ENCODE measurements at places on chromosomes 6 and 20. TPM values are rescaled to one million over a fixed set of nuclear protein-coding genes. Genes with fewer than 3 reads are reported as not detected.

SCRT2 gene
- 4.3 TPM for total RNA-seq

RIMS1 gene
- total RNA-seq: 56.7 TPM

SLC22A7 gene
- total RNA-seq: not detected

DOK5 gene
- total RNA-seq: 16.9 TPM

SAMD5 gene
- 23.1 TPM for total RNA-seq

ERMARD gene
- total RNA-seq: 35.5 TPM

LAMA2 gene
- total RNA-seq: 72.8 TPM

SRMS gene
- not detected for total RNA-seq

WFDC6 gene
- not detected for total RNA-seq

LGSN gene
- total RNA-seq: 729 TPM

PRPH2 gene
- 147 TPM for total RNA-seq

MYB gene
- 39.5 TPM for total RNA-seq

LPA gene
- total RNA-seq: 0.93 TPM

ABCC10 gene
- total RNA-seq: 18.3 TPM

MDFI gene
- 30.1 TPM for total RNA-seq

CLPSL2 gene
- total RNA-seq: not detected

POU5F1 gene
- total RNA-seq: not detected

HFE gene
- 5.2 TPM for total RNA-seq

HLA-DPA1 gene
- 7.6 TPM for total RNA-seq

RAET1L gene
- total RNA-seq: not detected
